K562 (cell line): ENCODE measurements at places on chromosomes 1 and 21.

GRCh38 chr21:35705888-35706287 lies 354.4 kb downstream of the SETD4 start:
- DNase-seq, result no peak

DNA sequence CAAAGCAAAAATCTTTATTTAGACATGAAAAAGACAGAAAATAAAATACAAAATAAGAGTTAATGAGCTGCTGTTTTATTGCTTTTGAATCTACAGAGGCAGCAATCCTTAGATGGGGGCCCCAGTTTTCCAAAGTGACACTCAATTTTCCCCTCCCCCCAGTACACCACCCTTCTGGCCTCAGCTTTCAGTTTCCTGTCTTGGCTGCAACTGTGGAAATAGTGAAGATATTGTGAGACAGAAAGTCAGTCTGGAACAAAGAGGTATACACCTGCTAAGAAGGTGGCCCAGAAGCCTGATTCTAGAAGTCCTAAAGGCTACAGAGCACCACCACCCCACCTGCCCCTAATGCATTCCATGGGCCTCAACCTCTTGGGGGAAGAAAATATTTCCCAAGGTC lies 1.1 kb upstream of the MTMR11 start:
- DNase-seq, result no peak

DNA sequence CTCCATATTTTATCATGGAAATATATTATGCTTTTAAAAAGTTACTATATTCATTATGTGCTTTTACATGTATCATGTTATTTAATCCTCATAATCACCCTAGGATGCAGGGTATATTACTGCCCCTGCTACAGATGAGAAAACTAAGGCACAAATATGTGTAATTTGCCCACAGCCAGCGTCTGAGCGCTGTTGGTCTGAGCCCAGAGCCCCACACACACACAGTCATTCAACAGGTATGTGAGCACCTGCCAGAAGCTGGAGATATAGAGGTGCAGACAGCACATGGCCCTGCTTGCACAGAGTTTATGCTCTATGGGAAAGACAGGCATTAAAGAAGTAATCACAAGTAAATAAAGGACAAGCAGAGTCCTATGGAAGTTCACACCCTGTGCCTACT lies 49.8 kb upstream of the SEC16B start:
- no peak for DNase-seq

GRCh38 chr21:33201956-33202355 lies 27.8 kb upstream of the IFNAR2 start:
- no peak for DNase-seq

- DNase-seq, result peak; percentile 95
Measured at GRCh38 chr1:109619576-109620400, at the start of the genes AMPD2 and GNAT2. Gene AMPD2, plus strand, starts transcription at chr1:109619837. Its CDS starts 1,339 bp downstream, at chr1:109621176. Gene GNAT2, minus strand, starts transcription at chr1:109619616. Its CDS starts 6,746 bp downstream, at chr1:109612870.

DNA sequence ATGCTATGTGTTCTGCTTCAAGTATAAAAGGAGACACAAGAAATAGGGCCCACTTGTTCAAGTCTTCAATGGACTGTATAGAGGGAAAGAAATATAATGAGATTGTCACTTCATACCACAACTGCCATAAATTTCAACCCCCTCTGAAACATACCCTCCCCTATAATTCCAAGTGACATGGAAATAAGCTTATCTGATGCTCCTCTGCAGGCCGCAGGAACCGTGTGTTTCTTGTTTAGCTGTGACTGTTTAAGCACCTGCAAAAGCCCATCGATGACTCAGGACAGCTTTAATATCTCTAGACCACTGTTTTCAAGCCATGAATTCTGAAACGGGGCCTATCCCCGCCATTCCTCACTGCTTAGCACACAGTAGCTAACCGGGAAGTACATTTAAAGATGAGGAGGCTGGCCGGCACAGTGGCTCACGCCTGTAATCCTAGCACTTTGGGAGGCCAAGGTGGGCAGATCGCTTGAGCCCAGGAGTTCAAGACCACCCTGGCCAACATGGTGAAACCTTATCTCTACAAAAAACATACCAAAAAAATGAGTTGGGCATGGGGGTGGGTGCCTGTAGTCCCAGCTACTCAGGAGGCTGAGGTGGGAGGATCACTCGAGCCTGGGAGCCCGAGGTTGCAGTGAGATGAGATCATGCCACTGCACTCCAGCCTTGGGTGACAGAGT lies 4.2 kb downstream of the HLCS start:
- DNase-seq, result no peak

- no peak for DNase-seq
Measured at GRCh38 chr1:177077734-177078499, 86.6 kb downstream of the ASTN1 start.

GRCh38 chr21:14825514-14825974 lies 239.3 kb downstream of the NRIP1 start:
- DNase-seq, result no peak

DNA sequence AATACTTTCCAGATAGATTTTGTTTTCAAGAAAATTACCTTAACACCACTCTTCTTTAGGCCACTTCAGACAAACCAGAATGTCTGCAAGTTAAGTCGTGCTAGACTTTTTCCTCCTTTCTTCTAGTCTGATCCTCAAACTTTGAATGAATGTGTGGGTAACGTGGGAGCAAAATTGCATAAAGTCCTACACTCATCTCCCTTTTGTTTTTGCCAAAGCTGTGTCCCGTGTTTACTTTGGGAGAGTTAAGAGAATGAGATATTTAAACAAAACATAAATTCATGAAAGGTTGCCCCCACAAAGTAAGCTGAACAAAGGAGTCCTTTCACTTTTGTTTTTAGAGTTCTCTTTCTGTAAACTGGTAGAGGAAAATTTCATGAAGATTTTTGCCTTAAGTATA lies 16.9 kb upstream of the VAMP3 start:
- no peak for DNase-seq
